Lung microvascular endothelial cell (primary cell): ENCODE measurements at places on chromosomes 1 and 21. TPM values are rescaled to one million over a fixed set of nuclear protein-coding genes. Genes with fewer than 3 reads are reported as not detected.

Gene LRRC38
- 0.22 and 0.40 TPM in 2 replicates for total RNA-seq

Gene RRAGC
- 13.3 and 16.1 TPM in 2 replicates for total RNA-seq

Gene COL9A2
- total RNA-seq = 0.22 and 0.79 TPM in 2 replicates

Gene ILDR2
- not detected in 2 replicates for total RNA-seq

Gene ZNF683
- total RNA-seq = not detected in 2 replicates

Gene HCRTR1
- 1.5 and 5.4 TPM in 2 replicates for total RNA-seq

Gene FAM167B
- 0.79 and 0.87 TPM in 2 replicates for total RNA-seq

Gene NBPF9
- total RNA-seq = 8.9 and 10.1 TPM in 2 replicates

Gene RBM11
- under 0.01 TPM in 1 of 2 replicates, not detected in the other for total RNA-seq

Gene KRTAP20-4
- not detected in 2 replicates for total RNA-seq

Gene HOOK1
- not detected in 2 replicates for total RNA-seq

Gene SLC35D1
- 2.6 and 4.4 TPM in 2 replicates for total RNA-seq

Gene HENMT1
- total RNA-seq = 0.87 and 1.6 TPM in 2 replicates

Gene DRAXIN
- under 0.01 and 0.22 TPM in 2 replicates for total RNA-seq

Gene ADAMTS5
- total RNA-seq = under 0.01 TPM in 2 replicates

Gene USP25
- total RNA-seq = 44.7 and 64.3 TPM in 2 replicates

Gene LCE1B
- not detected in 2 replicates for total RNA-seq

Gene ZNF697
- 13.1 and 18.8 TPM in 2 replicates for total RNA-seq

Gene PRAMEF14
- total RNA-seq = not detected in 2 replicates

Gene LY9
- total RNA-seq = not detected in 2 replicates
